Lower lobe of right lung (tissue), 2 donors: ENCODE measurements at places on chromosomes 1 and 21. TPM values are rescaled to one million over a fixed set of nuclear protein-coding genes. Genes with fewer than 3 reads are reported as not detected.
A peak's percentile ranks its signal among the peaks of the same experiment; 100 is the strongest.

- no peak for DNase-seq
- H3K4me1 ChIP-seq, result peaks cover 87% of the 10 kb centered on the region
Measured at GRCh38 chr21:38821248-38821647, 15.5 kb downstream of the ETS2 start.

- no peaks in the 10 kb centered on the region for H3K27me3 ChIP-seq
- H3K27ac ChIP-seq, result no peak overlapping the region
- DNase-seq, result no peak
- H3K4me1 ChIP-seq, result no peaks in the 10 kb centered on the region
- H3K36me3 ChIP-seq, result no peaks in the 10 kb centered on the region
Measured at GRCh38 chr1:48644905-48645605, 131.6 kb downstream of the BEND5 start.

- no peak overlapping the region for H3K27ac ChIP-seq
- no peaks in the 10 kb centered on the region for H3K36me3 ChIP-seq
- H3K27me3 ChIP-seq, result no peaks in the 10 kb centered on the region
- DNase-seq, result no peak
- no peak overlapping the region for H3K4me3 ChIP-seq
Measured at GRCh38 chr1:248521856-248522255, 14.0 kb downstream of the OR2G6 start.

DNA sequence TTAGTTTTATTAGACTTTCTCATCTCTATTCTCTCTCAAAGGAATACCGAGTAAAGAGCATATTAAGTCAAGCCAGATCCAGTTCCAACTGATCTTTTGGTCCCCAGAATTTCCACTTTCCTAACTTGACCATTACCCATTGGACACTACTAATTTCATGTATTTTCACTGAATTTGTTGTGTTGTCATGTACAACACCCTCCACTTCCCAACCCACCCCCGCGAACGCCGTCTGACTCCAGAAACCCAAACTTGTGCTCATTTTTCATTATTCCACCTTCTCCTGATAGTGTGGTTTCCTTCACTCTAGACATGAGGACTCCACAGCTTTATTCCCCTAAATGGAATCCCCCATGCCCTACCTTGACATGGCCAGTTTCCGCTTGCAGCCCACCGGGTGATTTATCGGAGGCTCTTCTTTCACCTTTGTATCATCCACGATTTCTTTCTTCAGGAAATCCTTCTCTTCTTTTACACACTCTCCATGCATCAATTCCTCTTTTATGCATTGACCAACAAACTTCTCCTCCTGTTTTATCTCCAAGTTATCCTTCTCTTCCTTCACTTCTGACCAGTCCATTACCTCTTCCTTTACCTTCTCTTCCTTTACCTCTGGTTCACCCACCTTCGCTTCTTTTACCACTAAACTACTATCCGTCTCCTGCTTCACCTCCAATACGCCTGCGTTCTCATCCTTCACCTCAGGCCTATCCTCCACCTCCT is 805 bp downstream of the ZNHIT6 start:
- H3K36me3 ChIP-seq, result peaks cover 21% of the 10 kb centered on the region
- H3K27me3 ChIP-seq, result no peaks in the 10 kb centered on the region
- DNase-seq, result no peak
- peak overlapping the region; percentile 84 for H3K4me3 ChIP-seq
- peak overlapping the region; percentile 87 for H3K27ac ChIP-seq

- H3K27me3 ChIP-seq, result no peaks in the 10 kb centered on the region
- H3K27ac ChIP-seq, result peak overlapping the region; percentile 50
- no peak for DNase-seq
- H3K36me3 ChIP-seq, result no peaks in the 10 kb centered on the region
- H3K4me3 ChIP-seq, result no peak overlapping the region
- H3K4me1 ChIP-seq, result peaks cover 6% of the 10 kb centered on the region
Measured at GRCh38 chr1:209686322-209686721, 11.1 kb downstream of the G0S2 start.

- DNase-seq, result no peak
- no peaks in the 10 kb centered on the region for H3K4me1 ChIP-seq
Measured at GRCh38 chr1:18819986-18820790, 39.3 kb downstream of the TAS1R2 start.

- peak; percentile 68 for DNase-seq
- no peak overlapping the region for H3K4me3 ChIP-seq
- H3K36me3 ChIP-seq, result peaks cover 65% of the 10 kb centered on the region
- no peak overlapping the region for H3K27ac ChIP-seq
- H3K27me3 ChIP-seq, result peaks cover 10% of the 10 kb centered on the region
Measured at GRCh38 chr1:156912861-156913808, 7.3 kb upstream of the LRRC71 start.

GRCh38 chr1:185906186-185906585 is 172.0 kb downstream of the HMCN1 start:
- DNase-seq, result no peak
- no peaks in the 10 kb centered on the region for H3K4me1 ChIP-seq
- no peak overlapping the region for H3K27ac ChIP-seq
- no peaks in the 10 kb centered on the region for H3K36me3 ChIP-seq
- H3K4me3 ChIP-seq, result no peak overlapping the region

DNA sequence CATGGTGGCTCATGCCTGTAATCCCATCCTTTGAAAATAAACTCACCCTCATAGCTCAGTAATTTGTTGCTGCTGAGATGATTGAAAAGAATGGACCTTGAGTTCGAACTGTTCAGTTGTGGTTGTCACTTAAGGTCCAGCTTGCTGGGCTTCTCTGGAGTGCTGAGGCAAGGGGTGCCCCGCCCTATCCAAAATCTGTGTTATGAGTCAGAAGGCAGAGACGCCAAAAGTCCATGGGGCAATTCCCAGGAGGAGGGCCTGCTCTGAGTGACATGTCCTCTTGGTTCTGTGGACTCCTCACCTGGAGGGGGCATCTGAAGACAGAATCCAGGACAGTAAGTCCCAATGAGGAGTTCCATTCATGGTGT is 64.8 kb downstream of the MYOM3 start:
- no peak for DNase-seq
- H3K27ac ChIP-seq, result no peak overlapping the region
- no peaks in the 10 kb centered on the region for H3K36me3 ChIP-seq
- no peak overlapping the region for H3K4me3 ChIP-seq
- H3K27me3 ChIP-seq, result no peaks in the 10 kb centered on the region

DNA sequence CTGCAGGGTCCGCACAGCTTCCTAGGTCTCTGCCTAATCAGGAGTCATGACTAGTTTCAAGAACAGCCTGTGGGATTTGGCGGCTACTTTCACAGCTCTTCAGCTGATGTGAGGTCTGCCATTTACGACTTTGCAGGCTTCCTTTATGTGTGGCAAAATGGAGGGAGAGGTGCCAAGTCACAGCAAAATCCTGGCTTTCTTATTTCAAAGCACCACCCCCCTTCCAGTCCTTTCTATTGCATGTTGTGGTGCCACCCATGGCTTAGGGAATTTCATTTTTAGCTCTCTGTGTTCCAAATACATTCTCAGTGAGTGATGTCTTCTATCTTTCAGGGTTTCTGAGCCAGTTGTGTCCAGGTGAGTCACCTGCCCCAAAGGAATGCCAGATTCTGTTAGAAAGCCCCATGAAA is 75.1 kb upstream of the WLS start:
- no peaks in the 10 kb centered on the region for H3K36me3 ChIP-seq
- DNase-seq, result no peak
- no peaks in the 10 kb centered on the region for H3K4me1 ChIP-seq
- H3K27me3 ChIP-seq, result no peaks in the 10 kb centered on the region
- H3K27ac ChIP-seq, result peak overlapping the region; percentile 36

DNA sequence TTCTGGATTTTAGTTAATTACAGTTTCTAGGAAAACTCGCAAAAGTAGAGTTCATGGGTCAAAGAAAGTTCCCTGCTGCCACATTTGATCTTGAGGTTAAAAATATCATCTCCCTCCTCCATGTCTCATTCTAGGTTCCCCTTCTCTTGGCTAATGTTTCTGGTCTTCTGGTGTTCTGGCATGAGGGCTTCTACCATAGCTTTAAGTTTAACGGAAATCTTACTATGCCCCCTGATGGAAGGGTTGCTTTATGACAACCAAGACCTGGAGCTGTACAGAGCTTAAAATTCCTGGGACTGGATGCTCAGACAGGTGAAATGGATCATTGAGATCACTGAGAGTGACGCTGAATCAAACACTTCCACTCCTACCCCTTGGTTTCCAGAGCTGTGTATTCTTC is 1881.7 kb downstream of the MRPL39 start:
- no peak overlapping the region for H3K4me3 ChIP-seq
- no peaks in the 10 kb centered on the region for H3K27me3 ChIP-seq
- H3K4me1 ChIP-seq, result no peaks in the 10 kb centered on the region

DNA sequence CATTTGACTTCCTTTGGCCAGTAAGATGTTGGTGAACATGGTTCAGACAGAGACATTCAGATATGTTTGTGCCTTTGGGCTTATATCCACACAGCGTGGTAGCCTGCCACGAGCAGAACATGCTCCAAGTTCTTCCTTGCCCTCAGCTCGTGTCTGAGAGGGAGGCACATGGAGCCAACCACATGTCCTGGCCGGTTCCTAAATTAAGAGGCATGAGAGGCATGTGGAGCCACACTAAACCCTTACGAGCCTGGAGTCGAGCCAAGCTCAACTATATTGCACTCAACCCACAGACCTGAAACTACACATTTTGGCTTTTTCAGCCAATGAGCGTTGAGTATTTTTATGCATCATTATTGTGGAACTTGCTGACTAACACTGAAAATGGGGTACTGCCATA is 133.7 kb upstream of the KCNK1 start:
- no peaks in the 10 kb centered on the region for H3K27me3 ChIP-seq
- H3K4me1 ChIP-seq, result no peaks in the 10 kb centered on the region
- no peak for DNase-seq
- no peak overlapping the region for H3K27ac ChIP-seq
- H3K4me3 ChIP-seq, result no peak overlapping the region

DNA sequence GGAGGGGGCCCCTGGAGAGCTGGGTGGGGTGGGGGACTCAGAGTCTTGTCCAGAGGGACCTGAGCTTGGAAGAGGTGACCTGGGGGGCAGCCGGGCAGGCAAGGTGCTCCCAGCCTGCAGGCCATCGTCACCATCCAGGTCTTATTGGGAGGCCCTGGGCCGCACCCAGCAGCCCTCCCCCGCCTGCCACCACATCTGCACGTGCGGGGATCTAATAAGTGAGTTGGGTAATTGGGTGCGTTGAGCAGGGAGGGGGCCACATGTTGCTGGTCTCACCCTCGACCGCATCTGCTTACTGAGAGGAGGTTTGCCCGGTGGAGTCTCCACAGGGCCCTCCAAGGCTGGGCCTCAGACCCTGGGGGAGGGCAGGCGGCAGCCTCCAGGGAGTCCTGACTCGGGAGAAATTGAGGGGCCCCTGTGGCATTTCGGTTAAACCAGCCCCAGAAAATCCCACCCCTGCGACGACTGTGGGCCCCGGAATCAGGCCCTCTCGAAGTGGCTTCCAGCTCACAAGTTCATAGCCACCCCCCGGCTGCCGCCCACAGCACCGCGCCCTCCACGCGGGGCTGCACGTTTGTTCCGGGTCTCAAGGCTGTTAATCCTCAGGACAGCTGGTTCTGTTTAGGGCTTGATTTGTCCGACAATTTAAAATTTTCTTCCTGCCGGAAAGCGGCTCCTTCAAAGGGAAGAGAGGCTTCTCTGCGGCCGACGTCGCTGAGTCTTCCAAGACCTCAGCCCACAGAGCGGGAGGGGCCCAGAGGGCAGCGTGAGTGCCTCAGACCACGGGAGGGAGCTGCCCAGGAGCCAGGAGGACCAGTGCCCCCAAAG is 14.7 kb upstream of the COL6A2 start:
- H3K36me3 ChIP-seq, result no peaks in the 10 kb centered on the region
- DNase-seq, result no peak
- no peaks in the 10 kb centered on the region for H3K4me1 ChIP-seq
- peaks cover 15% of the 10 kb centered on the region for H3K27me3 ChIP-seq
- no peak overlapping the region for H3K4me3 ChIP-seq

DNA sequence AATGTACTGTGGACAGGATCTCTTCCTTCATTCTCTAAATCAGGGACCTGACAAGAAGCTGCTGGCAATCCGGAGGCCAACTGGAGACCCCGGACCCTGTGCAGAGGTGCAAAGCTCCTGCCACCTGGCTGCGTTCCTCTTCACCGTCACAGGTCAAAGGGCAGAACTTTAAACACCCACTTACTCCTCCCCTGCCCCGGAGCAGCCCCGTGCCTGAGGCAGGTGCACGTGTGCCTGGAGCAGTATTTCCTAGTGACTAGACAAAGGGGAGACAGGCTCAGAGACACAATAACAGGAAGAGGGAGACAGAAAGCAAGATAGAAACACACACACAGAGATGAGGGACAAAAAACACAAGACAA is 6.6 kb upstream of the PIGC start:
- DNase-seq, result no peak
- H3K36me3 ChIP-seq, result no peaks in the 10 kb centered on the region
- no peak overlapping the region for H3K4me3 ChIP-seq
- H3K27me3 ChIP-seq, result no peaks in the 10 kb centered on the region
- peaks cover 18% of the 10 kb centered on the region for H3K4me1 ChIP-seq

DNA sequence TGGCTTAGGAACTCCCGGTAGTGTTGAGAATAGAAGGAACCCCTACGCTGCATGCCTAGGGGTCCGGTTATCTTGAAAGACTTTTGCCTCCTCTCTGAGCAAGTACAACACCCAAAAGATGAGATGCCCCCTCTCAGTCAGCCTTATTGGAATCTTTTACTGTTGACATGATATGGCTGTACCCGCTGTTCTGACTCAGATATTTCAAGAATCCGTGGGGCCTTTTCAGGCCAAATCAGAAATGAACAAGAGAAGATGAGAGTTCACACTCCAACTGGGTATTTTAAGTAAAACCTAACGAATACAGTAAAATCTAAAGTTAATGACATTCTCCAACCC is 164.2 kb downstream of the PPIAL4G start:
- H3K36me3 ChIP-seq, result no peaks in the 10 kb centered on the region
- peaks cover 24% of the 10 kb centered on the region for H3K27me3 ChIP-seq
- H3K4me3 ChIP-seq, result peak overlapping the region; percentile 46
- H3K27ac ChIP-seq, result peak overlapping the region; percentile 75
- DNase-seq, result no peak

DNA sequence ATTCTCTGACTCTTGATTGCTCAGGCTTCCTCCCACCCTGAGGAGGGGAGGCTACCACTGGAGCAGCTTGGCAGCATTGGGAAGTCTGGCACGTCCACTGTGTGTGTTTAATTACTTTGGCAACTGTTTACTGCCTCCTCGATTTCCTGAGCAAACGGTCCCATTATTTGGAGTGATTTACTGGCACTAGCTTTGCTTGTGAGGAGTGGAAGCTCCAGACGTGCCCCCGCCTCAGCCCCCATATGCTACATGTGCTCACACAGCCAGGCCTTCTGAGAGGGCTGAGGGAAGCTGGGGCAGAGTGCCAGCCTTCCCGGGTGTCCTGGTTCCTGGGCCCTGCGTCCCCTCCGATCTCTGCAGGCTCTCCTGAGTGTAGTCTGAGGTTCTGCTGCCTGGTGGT is 306.2 kb downstream of the PTPRU start:
- no peaks in the 10 kb centered on the region for H3K4me1 ChIP-seq
- H3K27me3 ChIP-seq, result peaks cover 6% of the 10 kb centered on the region
- DNase-seq, result no peak
- no peaks in the 10 kb centered on the region for H3K36me3 ChIP-seq
- H3K27ac ChIP-seq, result no peak overlapping the region

LEFTY2 gene
- 1.2 TPM for total RNA-seq

COL8A2 gene
- total RNA-seq, result 24.4 TPM

GCLM gene
- 16.7 TPM for total RNA-seq

PLPP3 gene
- 106 TPM for total RNA-seq

LRRIQ3 gene
- 0.65 TPM for total RNA-seq

SLC35A3 gene
- total RNA-seq, result 30.6 TPM

KCNK1 gene
- total RNA-seq, result 9.7 TPM

SHISAL2A gene
- total RNA-seq, result 1.6 TPM
